Left lobe of liver (tissue), 2 donors: ENCODE measurements at places on chromosomes 6 and 20.
A peak's percentile ranks its signal among the peaks of the same experiment; 100 is the strongest.

GRCh38 chr6:12336121-12336971 lies 46.2 kb downstream of the EDN1 start:
- DNase-seq, result no peak

DNA sequence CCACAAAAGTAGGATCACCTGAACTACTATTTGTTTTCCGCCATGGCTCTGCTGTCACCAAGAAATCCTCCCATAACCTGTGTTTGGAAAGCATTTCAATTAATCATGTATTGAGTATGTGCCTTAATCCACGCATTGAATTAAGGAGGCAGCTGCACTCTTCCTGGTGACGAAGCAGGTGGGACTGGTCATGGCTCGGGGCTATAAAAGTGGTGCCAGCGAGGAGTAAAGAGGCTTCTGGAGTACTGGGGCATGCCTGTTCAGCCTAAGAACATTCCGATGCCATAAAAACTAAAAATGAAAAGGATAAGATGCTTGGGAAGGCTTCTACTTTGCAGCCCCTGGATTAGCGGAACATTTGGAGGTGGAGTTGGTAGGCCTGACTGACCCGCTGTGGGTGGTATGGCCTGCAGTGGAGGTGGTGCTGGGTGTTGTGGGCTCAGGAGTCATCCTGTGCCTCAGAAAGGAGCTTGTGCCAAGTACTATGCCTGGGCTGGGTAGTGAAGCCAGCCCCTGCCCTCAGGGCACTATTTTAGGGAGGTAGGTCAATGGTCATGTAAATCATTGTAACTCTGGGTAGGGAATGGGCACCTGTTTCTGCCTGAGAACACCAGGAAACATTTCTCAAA lies 110.5 kb downstream of the B3GAT2 start:
- DNase-seq, result no peak

DNA sequence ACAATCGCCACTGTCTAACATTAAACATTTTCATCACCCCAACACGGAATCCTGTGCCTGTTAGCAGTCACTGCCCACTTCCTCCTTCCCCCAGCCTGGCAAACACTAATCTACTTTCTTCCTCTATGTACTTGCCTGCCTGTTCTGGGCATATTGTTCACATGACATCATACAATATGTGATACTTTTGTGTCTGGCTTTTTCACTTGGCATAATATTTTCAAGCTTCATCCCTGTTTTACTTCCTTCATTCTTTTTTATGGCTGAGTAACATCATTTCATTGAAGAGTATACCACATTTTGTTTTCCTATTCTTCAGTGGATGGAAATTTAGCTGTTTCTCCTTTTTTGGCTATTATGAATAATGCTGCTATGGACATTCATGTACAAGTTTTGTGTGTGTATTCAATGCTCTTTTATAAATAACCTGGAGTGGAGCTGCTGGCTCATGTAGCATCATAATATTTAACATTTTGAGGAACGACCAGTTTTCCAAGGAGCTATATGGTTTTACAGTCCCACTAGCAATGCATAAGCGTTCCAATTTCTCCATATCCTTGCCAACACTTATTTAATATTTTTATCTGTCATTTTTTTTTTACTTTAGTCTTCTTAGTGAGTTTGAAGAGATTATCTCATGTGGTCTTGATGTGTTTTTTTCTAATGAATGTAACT lies 360.1 kb downstream of the HDGFL1 start:
- DNase-seq, result no peak

DNA sequence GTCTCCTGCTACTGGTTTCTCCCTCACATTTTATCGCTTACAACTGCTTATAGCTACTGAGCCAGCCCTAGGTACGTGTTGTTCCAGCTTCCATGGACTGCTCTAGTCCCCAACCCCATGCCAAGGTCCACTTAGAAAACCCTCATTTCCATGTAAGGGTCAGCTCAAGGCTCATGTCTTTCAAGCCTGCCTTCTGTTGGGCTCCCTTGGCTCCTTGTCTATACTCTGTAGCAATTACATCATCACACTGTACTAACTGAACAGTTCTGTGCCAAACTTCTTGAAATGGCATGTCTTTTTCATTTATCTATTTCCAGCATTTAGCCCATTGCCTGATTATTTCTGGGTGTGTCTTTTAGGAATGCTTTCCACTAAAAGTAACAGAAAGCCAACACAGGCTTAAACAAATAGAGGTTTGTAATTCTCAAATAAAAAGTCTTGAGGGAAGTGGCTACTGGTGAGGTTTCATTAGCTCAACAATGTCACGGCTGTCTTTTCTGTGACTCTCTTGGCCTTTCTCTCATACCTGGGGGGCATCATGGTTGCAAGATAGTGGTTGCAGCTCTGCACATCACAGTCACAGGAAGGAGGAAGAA lies 317.6 kb downstream of the TPBG start:
- no peak for DNase-seq

GRCh38 chr20:35629427-35630145 lies 14.0 kb downstream of the SPAG4 start:
- peak; percentile 44 for DNase-seq

- no peak for DNase-seq
These were observed 2.6 kb downstream of the MGME1 start for GRCh38 chr20:17971300-17972013.

DNA sequence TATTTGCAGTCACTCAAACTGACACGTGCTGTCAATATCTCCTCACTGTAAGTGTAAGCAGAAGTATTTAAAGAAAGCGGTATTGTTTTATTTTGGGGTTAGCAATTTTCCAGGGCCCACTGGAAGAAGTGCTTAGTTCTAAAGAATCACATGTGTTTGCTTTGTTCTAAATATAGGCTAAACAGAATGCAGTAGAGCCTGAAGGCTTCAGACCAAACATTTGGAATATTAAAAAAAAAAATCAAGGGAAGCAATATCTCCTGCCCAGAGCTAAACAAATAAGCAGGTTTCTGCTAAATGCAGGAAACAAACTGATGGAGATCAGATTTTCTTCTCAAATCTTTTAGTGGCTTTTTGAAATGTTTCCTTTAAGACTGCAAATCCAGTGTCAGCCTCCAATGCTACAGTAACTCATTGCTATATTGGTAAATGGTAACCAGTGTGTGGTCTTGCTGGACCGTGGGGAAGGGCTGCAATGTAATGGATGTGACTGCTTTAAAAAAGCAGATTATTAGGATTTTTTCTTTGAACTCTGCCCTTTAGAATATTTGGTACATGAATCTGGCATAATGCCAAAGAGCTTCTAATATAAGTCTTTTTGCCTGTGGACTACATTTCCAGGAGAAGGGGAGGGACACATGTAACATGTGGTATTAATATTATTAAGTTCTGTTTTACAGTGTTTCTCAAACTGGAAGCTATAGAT lies 317.1 kb upstream of the FERMT1 start:
- DNase-seq, result no peak

DNA sequence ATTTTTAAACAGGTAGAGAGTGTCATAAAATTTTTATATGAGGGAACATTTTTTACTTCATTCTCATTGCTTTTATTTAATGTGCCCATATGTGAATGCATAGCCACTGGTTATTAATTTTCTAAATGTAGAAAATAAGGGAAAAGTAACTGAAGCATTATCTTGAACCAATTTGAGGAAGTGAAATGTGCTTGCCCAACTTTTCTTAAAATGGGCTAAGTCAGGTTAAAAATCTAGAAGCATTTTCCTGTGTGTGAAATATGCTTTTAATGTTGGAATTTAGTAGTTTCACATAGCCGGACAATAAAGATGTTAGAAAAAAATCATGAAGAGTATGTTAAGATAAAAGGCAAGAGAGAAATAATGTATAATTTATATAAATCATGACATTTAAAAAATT lies 3.8 kb downstream of the SEC23B start:
- DNase-seq, result no peak

GRCh38 chr6:104736545-104736944 lies 123.2 kb downstream of the HACE1 start:
- DNase-seq, result no peak

GRCh38 chr20:31595654-31596411 lies 9.3 kb upstream of the ID1 start:
- peak; percentile 70 for DNase-seq
